ENCODE measurements at places on chromosomes 16 and 17.

- no peak for ATAC-seq
These were observed 24.6 kb upstream of the COX10 start for GRCh38 chr17:14044702-14045101.

GRCh38 chr16:22323173-22323958, 26.2 kb downstream of the POLR3E start:
- ATAC-seq, result no peak

GRCh38 chr17:14434506-14434905, 133.6 kb downstream of the HS3ST3B1 start:
- no peak for ATAC-seq

- no peak for ATAC-seq
These were observed 5.5 kb downstream of the SEC14L1 start for GRCh38 chr17:77146246-77146632.

- no peak for ATAC-seq
These were observed 1131.0 kb upstream of the GOT2 start for GRCh38 chr16:59864981-59865666.

DNA sequence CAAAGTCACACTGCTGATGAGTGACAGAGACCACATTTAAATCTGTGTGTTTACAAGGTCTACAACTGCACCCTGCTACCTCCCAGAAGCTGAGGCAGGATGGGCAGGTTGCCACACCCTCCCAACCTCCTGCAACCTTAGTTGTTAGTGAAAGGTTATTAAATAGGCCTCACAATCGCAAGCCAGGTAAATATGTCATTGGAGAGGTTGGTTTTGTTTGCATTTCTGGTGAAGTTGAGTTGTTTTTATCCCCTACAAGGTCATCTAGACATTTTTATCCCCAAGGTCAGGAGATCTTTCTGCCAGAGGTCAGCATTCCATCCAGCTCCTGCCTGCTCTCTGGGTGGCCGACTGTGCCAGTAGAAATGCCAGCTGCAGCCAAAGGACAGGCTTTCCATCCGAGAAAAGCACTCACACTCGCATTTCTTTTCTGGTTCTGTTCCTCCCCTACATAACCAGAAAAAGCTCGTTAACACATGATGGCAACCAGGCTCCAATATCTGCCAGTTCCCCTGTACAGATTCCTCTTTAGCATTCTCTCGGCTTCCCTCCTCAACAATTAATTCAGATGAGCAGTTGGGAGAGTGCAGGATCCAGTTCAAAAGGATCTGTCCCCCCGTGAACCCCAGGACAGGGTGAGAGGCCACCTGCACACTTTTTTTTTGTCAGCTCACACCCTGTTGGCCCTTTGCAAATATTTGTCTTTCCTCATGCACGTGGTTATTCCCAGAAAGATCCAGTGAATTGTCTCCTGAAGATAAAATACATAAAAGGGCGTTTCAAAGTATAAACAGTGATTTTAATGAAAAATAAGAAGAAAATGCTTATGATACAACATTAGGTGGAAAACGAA, 562.8 kb downstream of the MAF start:
- no peak for ATAC-seq

DNA sequence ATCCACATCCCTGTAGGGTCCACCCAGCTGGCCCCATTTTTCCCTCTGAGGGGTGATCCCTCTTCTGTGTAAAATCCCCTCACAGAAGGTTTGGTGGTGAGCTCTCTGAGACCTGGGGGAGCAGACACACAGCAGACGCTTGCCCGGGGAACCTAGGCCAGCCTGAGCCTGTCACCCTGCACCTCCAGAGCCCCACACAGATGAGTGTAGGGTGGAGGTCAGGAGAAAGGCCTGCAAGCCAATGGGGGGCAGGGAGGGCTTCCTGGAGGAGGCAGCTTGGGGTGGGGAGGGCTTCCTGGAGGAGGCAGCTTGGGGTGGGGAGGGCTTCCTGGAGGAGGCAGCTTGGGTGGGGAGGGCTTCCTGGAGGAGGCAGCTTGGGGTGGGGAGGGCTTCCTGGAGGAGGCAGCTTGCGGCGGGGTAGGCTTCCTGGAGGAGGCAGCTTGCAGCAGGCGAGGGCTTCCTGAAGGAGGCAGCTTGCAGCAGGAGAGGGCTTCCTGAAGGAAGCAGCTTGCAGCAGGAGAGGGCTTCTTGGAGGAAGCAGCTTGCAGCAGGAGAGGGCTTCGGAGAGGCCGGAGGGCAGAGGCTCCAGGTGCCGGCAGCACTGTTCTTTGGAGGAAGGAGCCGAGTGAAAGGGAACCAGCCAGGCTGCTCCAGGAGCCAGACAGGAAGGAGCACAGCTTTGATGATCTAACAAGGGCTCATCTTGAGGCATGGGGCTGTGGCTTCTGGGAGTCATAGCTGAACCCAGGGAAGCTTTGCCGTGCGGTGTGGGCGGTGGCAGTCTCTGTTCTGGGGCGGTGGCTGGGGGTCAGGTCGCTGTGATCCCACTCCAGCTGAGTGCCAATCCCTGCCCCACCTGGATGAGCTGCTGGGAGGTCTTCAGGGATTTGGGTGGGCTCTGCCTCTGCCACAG, 83.7 kb upstream of the ZNF469 start:
- ATAC-seq, result peak; percentile 20

GRCh38 chr16:23416816-23417215, 36.2 kb downstream of the COG7 start:
- no peak for ATAC-seq

GRCh38 chr17:30279156-30279555, 12.6 kb downstream of the BLMH start:
- ATAC-seq, result no peak

DNA sequence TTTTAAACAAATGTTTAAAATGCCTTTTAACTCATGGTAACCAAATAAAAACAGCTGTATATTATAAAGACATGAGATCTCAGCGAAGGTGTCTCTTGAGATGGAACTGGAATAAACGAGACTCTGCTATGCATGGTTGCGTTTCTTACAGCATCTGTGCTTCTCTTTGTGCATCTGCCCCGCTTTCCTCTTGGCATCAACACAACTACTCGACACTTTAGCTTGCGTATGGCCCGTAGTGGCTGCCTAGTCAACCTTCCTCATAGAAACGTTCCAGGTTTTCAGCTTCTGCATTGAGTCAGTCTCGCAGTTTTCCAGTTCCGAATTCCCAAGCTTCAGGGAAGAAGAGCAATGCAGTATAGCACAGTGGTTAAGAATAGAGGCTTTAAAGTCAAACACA, 214.9 kb downstream of the CEP112 start:
- ATAC-seq, result no peak

GRCh38 chr17:52524096-52524637, 365.7 kb upstream of the CA10 start:
- no peak for ATAC-seq

- ATAC-seq, result no peak
These were observed 133.8 kb upstream of the PLCG2 start for GRCh38 chr16:81645266-81645694.

- no peak for ATAC-seq
These were observed 37.8 kb downstream of the TIMM22 start for GRCh38 chr17:1034652-1035210.

- no peak for ATAC-seq
These were observed 490.2 kb upstream of the SALL1 start for GRCh38 chr16:51641191-51641765.

Measured in activated CD4-positive, CD25-positive, alpha-beta regulatory T cell treated with anti-CD3 and anti-CD28 coated beads, Interleukin-2, amount 50 U/mL, for 24 hours (primary cell).